ENCODE measurements at places on chromosomes 4 and X.

DNA sequence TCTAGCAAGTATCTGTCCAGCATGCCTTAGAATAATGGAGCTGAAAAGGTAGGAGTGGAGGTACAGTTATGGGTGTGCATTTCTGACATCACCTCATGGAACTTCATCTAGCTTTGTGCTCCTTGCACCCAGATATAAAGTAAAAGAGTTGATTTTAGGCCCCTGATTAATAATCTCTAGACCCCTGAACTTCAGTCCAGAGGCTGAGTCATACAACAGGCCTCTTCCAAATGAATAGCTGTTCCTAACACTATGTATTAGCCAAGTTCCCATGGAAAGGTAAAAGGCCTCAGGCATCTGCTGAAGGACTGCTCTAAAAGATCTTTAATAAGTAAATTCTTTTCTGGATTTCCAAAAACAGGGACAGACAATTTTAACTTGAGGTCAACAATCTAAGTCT, 16.2 kb downstream of the TBC1D9 start:
- no peak for DNase-seq

- DNase-seq: no peak
Measured at GRCh38 chrX:121008920-121009319, 23.4 kb upstream of the CT47A1 start.

GRCh38 chrX:15214588-15214987, 55.3 kb downstream of the ASB9 start:
- no peak for DNase-seq

GRCh38 chrX:129654652-129655546, at the start of gene APLN:
APLN (minus strand) TSS chrX:129654956; CDS start chrX:129654630, 326 bp downstream.
- no peak for DNase-seq

- DNase-seq: no peak
Measured at GRCh38 chrX:21412883-21413282, 38.7 kb downstream of the CNKSR2 start.

DNA sequence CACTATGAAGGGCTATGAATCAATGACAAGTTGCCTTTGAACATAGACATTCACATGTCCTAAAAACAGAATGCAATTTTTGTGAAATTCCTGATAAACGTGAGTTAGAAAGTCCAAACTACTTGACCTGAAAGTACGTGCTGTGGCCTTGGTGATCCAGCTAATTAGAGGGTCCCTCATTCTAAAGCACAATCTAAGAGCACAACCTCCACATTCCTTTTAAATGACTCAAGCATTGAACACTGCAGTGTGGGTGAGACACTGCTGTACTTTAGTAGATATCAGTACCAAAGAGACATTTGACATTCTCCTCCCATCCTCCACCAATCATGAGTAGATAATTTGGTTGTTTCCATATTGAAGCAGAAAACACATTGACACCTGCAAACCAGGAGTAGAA, 73.5 kb downstream of the FAM47B start:
- no peak for DNase-seq

GRCh38 chr4:53608649-53609048, 17.4 kb upstream of the LNX1 start:
- DNase-seq: no peak

- no peak for DNase-seq
Measured at GRCh38 chr4:138663883-138664282, 351.7 kb upstream of the NOCT start.

GRCh38 chr4:150078041-150078578, at the start of gene DCLK2:
DCLK2 (plus strand) TSS chr4:150078445; CDS start chr4:150079028, 583 bp downstream.
- DNase-seq: peak; percentile 9

GRCh38 chrX:102846544-102847236, 90.4 kb upstream of the RAB40AL start:
- no peak for DNase-seq

DNA sequence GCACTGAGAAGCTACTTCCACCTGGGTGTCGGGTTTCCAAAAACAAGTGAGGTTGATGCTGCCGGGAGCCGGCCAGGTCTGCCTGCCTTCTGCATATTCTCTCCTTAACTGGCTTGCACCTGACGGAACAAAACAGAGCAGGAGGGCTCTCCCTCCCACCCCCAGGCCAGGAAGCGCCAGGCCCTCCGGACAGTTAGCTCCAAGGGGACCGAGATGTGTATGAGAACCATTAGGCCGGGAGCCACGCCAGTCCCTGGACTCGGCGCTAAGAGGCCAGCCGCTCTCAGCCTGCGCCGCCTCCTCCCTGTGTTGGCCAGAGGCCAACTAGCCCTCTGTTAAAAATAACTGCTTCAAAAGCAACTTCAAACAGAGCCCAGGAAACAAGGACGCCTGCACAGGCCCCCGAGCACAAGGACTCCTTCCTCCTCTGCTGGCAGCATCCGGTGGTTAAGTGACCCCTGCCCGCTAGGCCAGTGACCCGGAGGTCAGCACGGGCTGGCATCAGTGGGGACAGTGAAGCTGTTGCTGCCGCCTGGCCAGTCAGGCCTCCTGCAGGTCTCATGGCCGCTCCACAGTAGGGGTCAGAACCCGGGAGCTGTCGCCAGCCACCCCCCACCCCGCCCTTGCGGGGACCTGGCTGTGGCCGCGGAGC, 107.9 kb downstream of the ABLIM2 start:
- DNase-seq: no peak

DNA sequence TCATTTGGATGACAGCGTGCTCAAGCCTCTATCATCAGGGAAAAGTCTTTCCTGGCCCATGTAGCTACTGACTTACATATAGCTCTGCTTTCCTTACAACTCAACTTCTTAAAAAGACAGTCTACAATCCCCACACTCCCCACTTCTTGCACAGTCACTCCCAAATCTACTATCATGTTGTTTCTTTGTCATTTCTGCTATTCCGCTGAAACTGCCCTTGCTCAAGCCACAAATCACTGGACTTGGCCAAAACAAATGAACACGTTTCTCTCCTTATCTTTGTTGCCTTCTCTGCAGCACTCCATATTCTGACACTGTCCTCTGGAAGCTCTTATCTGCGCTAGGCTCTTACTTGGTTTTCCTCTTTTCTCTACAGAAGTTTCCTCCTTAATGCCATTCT, 28.2 kb downstream of the GPRIN3 start:
- no peak for DNase-seq

- no peak for DNase-seq
Measured at GRCh38 chrX:49233176-49233575, at the start of gene CACNA1F. CACNA1F (minus strand) TSS chrX:49233340; CDS start chrX:49233309, 31 bp downstream.

DNA sequence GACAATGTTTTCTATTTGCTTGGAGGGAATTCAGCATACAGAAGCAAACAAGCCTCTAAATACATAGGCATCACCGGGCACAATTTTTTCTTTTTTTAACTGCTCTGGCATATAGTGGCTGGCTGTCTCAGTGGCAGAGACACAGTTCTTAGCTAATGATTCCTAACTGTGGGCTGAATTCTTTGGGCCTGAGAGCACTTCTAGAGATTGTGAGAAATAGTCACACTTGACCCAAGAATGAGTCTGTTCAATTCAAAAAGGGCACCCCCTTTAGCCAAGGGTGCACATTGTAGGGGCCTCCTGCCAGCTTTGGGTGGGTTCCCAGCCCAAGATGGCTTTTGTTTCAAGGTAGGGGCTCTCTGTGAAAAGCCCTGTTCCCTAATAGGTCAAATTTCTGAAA, 345.7 kb downstream of the ARHGAP10 start:
- no peak for DNase-seq

GRCh38 chr4:129179276-129179675, 83.3 kb downstream of the C4orf33 start:
- no peak for DNase-seq

DNA sequence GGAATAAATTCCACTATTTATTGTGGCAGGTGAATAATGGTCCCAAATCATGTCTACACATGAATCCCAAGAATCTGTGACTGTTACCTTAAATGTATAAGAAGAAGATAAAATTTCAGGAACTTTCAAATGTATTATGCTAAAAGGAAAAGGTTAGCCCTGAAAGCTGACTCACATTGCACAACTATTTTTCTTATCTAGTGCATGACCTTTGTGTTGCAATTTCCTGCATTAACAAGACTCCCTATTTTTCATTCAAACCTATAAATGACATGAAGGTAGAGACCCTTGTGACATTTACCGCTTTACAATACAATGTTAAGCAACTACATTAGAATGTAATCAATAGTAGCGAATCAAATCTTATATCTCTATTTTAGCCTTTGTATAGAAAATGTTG, 36.7 kb downstream of the UBQLN2 start:
- DNase-seq: no peak

DNA sequence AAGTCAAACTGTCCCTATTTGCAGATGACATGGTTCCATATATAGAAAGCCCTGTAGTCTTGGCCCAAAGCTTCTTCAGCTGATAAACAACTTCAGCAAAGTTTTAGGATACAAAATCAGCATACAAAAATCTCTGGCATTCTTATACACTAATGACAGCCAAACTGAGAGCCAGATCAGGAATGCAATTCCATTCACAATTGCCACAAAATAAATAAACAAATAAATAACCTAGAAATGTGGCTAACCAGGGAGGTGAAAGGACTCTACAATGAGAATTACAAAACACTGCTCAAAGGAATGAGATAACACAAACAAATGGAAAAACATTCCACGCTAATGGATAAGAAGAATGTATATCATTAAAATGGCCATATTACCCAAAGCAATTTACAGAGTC, 52.9 kb upstream of the CXCL8 start:
- DNase-seq: no peak

DNA sequence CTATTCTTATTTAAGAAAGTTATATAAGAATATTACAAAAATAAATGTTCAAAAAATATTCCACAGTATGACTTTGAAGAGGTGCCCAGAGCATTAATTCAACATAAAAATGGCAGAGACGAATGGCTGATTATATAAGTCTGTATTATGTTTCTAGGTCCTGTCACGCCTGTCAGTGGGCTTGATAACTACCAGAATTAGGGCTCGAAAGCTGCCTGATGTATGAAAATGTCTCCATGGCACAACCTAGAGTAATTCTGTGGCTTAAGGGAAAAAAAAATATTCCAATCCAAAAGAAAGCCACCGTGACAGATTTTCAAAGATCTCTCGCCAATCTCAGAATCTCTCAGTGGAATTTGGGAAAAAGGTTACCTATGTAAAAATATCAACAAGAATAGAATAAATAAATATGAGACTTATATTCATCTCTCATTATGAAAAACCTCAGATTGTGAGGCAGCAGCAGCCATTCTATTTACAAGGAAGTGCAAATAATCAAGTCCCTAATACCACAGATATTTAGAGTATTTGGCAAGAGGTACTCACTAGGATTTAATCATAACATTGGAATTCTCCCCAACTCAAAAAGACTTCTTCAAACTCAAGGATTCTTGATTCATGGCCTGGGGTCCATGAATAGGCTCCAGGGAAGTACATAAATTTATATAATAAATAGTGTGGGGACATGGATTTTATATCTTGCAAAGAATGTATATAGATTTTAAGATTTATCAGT, 489.1 kb upstream of the INTU start:
- DNase-seq: no peak

DNA sequence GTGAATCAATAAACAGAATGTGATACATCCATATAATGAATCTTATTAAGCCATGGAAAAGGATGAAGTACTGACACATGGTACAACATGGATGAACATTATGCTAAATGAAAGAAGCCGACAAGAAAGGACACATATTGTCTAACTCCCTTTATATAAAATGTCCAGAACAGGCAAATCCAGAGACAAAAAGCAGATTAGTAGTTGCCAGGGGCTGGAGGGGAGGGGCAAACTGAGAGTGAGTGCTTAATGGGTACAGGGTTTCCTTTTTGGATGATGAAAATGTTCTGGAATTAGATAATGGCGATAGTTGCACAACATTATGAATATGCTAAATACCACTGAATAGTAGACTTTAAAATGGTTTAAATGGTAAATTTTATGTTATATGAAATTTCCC, 17.4 kb downstream of the ADGRG4 start:
- no peak for DNase-seq

GRCh38 chr4:16197876-16198665, 28.2 kb downstream of the TAPT1 start:
- no peak for DNase-seq

DNA sequence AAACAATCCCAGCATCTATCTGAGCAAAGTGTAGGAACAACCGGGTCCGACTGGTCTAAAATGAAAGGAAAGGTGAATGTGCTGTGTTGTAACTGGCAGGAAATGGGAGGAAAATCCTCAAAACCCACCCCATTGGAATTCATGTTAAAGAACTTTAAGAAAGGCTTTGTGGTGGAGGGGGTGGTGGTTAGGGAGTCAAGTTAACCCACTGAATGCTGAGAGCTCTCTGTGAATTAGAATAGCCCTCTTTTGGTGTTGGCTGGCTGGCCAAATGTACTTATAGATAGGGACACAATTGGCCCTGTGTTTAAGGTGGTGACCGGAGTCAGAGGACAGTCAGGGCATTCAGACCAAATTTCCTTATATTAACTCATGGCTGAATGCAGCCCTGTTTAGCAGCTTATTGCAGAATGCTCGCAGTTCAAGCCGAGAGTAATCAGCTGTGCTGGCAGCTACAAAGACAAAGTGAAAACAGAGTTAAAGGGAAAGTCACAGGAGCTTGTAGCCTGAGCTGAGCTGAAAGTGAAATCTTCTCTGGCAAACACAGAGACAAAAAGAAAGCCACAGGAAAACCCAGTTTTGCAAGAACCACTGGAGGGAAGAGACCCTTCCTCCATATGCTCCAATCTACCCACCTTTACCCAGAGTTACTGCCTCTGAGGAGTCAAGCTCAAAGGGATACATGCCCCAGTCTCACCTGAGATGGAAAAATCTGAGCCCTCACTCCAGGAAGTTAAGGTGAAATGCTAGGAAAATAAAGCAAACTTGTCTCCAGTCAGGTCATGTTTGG, 38.5 kb upstream of the UGT2B7 start:
- no peak for DNase-seq

- no peak for DNase-seq
Measured at GRCh38 chr4:41456559-41457101, 81.3 kb upstream of the LIMCH1 start.

GRCh38 chr4:189376901-189377300, 563.8 kb upstream of the FRG1 start:
- no peak for DNase-seq

GRCh38 chr4:157819693-157820464, 352.9 kb downstream of the GASK1B start:
- no peak for DNase-seq

DNA sequence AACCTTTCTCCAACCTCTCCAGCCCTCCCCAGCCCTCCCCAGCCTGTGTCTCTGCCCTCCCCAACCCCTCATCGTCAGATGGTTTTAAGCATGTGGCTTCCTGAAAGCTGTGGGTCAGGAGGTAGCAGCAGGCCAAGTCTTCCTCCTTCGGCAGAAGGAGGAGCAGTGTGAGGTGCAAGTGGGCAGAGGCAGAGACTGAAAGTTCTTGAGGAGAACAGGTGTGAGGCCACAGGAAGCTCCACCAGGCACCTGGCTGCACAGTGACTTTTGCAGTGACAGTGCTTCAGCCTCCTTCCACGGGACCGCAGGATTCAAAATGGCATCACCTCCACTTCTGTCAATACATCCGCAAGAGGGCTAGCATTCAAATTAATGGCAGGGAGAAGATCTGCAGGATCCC, 203.9 kb upstream of the LEF1 start:
- DNase-seq: no peak

DNA sequence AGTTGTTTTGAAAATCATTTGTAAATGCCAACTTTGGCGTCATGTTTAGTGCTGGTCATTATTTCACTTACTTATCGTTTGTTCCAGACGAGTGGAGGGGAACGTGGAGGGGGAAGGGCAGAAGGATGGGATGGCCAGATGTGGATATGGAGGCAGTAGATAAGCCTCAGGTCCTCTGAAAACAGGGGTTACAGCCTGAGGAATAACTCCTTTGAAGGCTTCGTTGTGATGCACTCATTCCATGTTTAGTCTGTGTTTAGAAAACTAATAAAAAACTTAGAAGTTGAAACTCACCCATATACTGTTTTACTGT, 1.1 kb downstream of the MOB1B start:
- DNase-seq: no peak

Data from CD14-positive monocyte (primary cell).